ENCODE measurements at places on chromosomes 1 and 21.

GRCh38 chr1:243447844-243448243, 192.0 kb downstream of the SDCCAG8 start:
- no peak for DNase-seq

- DNase-seq = no peak
Observed at GRCh38 chr1:37325010-37325409, 149.4 kb upstream of the ZC3H12A start.

GRCh38 chr1:229999004-229999670, 67.9 kb upstream of the GALNT2 start:
- no peak for DNase-seq

DNA sequence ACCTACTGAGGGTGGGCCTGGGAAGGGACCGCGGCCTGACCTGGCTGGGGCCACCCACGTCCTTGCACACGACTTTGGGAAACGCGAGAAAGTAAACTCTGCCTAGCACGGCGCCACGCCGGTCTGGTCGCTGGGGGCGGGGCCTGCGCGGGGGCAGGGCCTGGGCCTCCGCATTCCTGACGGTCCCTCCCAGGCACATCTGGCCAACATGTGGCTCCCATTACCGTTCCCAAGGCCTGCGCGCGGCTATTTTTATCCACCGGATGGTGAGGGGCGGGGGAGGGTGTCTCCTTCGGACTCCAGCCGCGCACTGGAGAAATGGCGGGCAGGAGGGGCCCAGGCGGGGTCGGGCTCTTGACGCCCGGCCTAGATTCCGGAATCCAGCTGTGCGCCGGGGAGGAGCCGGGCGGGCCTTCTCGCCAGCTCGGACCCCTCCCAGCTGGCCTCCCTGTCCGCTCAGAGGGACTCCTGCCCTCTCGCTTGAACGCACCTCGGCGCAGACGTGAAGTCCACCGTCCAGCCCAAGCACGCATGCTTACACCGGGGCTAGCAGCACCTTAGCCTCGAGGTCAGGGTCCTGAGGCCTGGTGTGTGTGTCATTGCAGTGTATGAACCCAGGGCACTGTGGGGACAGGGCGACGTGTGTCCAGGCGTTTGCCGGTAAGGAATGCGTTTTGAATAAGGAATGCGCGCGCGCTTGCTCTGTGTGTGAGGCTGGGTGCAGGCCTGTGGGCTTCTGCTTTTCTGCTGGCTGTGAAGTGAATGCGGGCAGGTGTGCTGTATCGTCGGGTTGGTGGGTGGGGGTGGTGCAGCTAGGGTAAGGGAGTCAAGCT, 2.1 kb downstream of the EVA1B start:
- DNase-seq = peak; percentile 90

- DNase-seq = no peak
Observed at GRCh38 chr1:156429313-156430060, 60.5 kb downstream of the RHBG start.

GRCh38 chr1:185608177-185608576, 126.0 kb upstream of the HMCN1 start:
- DNase-seq = no peak

GRCh38 chr1:15153842-15154479, 414 bp downstream of the TMEM51 start:
- peak; percentile 77 for DNase-seq

- DNase-seq = no peak
Observed at GRCh38 chr1:185850366-185850765, 116.2 kb downstream of the HMCN1 start.

- DNase-seq = no peak
Observed at GRCh38 chr1:13908128-13908527, 208.1 kb downstream of the PRDM2 start.

DNA sequence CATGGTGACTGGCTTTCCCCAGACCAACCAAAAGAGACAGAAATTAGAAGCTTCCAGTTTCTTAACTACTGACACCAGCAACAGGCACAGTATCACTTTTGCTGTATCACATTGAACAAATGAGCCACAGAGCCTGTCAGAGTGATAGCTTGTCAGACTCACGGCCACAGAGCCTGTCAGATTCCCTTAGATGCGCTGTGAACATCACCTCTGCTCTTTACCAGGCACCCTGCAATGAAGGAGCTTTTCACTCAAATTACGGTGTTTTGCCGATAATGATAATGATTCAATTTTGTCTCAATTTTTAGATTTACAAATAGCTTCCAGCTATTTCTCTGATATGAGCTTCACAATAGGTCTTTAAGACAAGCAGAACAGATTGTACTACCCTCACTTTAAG, 107.9 kb upstream of the GNG12 start:
- no peak for DNase-seq

DNA sequence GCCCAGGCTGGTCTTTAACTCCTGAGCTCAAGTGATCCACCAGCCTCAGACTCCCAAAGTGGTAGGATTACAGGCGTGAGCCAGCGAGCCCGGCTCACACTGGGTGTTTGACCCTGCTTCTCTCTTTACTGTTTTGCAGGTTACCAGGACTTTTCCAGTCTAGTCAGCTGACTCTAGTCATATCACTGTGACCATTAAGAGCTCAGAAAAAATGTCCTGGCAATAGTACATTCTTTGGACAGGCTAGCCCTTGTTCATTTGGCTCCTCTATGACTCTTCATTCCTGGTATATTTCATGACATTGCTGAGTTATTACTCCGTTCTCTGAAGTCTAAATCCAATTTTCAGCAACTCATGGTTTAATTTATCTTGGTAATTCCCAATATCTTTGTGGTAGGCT, 8.0 kb upstream of the CA6 start:
- DNase-seq = no peak

Data from hepatic stellate cell (primary cell).